ENCODE measurements at places on chromosomes 3 and 15.
A peak's percentile ranks its signal among the peaks of the same experiment; 100 is the strongest.

DNA sequence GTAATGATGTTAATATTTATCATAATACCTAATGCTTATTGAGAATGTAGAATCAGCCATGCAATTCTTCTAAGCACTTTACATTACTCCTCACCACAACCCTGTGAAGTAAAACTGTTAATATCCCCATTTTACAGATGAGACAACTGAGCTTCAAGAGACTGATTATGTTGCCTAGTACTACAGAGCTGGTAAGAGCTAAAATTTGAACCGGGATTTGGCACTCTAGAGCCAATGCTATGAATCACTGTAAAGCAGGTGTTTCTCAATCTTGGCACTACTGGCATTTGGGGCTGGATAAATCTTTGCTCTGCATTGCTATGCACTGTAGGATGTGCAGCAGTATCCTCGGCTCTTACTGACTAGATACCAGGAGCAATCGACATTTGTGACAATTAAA, 367.7 kb downstream of the MAGI1 start:
- DNase-seq, result no peak

- no peak for DNase-seq
Observed at GRCh38 chr3:149792452-149793270, at the start of gene ANKUB1. ANKUB1 (minus strand) TSS chr3:149792554; CDS start chr3:149792366, 188 bp downstream.

GRCh38 chr3:106303766-106304165, 435.0 kb upstream of the CBLB start:
- no peak for DNase-seq

DNA sequence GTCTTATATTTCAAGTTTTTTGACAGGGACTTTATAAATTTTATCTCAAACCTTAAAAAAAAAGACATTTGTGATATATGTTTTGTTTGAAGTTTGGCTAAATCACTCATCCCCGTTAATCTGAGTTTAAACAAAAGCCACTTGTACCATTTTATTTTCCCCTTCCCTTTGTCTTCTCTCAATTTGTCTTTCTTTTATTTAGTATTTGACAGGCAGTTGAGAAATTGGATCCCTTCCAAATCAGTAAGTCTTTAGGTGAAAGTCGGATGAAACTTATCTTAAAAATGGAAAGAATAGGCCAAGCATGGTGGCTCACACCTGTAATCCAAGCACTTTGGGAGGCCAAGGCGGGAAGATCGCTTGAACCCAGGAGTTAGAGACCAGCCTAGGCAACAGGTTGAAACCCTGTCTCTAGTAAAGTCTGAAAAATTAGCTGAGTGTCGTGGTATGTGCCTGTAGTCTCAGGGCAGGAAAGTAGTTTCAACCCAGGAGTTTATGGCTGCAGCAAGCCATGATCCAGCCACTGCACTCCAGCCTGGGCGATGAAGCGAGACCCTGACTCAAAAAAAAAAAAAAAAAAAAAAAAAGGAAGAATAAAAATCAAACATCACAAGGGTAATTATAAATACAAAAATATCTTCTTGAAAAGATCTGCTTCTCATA, 394.6 kb upstream of the TPM1 start:
- DNase-seq, result no peak

GRCh38 chr15:49421991-49422390, 1.1 kb upstream of the FGF7 start:
- peak; percentile 6 for DNase-seq
